ENCODE measurements at places on chromosomes 2 and 18.

DNA sequence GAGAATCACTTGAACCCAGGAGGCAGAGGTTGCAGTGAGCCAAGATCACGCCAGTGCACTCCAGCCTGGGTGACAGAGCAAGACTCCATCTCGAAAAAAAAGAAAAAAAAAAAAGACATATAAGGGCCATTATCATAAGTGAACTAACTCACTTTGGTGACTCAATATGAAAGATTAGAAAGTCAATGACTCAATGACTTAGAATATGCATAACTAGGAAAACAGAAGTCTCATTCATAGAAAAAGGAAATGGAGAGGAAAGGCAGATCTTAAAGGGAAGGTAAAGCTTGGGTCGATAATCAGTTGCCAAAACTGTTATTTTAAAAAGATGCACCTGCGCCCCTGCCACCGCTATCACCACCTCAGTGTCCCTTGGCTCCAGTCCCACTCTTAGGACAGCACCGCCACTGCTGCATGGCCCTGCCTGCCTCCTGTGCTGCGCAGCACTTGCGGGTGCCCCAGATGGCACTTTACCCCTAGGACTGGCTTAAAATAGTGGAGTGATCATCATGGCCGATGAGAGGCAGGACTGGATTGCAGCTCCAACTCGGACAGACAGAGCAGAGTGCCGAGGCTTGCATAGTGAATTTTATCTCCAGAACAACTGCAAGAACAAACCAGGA, 54.7 kb downstream of the INO80D start:
- DNase-seq = no peak

GRCh38 chr18:10405816-10406663, 48.4 kb upstream of the APCDD1 start:
- DNase-seq = no peak

DNA sequence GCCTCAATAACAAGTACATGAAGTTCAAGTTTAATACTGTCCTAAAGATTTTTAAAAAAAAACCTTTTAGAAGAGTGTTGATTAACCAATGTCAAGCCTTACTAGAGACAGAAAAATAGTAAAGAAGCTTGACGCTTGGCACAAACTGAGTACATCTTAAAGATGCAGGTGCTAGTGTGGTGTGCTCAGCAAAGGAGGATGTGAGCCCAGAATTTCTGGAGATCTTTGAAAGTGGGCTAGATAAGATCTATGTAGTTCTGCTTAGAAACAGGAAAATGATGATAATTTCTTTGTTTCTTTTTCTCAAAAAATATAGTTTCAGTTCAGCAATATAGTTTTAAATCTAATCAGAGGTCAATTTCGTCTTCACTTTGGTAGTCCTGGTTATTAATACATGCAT, 118.3 kb upstream of the KLHL14 start:
- no peak for DNase-seq

- DNase-seq = no peak
These were observed 6.5 kb upstream of the ARID5A start for GRCh38 chr2:96530144-96530430.

DNA sequence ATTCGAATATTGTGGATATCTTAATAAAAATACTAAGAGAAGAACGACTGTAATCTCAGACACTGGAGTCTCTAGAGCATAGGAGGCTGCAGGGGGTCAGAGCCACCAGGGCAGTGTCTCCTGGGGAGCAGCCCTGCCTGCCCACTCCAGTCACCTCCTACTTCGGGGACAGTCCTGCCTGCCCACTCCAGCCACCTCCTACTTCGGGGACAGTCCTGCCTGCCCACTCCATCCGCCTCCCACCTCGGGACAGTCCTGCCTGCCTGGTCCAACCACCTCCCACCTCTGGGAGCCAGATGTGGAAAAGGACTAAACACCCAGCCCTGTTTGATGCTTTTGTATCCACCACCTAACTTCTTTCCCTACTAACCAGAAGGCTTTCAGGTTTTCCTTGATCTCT, 350.1 kb upstream of the SMIM21 start:
- no peak for DNase-seq

DNA sequence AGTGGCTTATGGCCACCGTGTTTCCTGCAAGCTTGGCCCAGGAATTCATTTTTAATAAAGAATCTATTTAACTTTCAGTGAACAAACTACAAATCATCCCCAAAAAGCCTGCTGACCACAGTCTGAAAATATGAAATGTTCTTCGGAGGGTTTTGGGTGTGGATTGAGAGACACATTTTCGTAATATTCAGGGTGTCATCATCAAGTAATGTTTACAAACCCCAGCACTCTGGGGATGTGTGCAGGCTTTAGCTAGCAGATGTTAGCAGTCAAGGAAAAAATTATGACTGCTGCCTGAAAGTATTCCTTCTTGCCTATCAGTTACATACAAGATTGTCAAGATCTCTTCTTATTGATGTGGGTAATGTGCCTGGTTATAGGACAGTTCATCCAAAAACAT, 143.9 kb upstream of the FN1 start:
- no peak for DNase-seq

DNA sequence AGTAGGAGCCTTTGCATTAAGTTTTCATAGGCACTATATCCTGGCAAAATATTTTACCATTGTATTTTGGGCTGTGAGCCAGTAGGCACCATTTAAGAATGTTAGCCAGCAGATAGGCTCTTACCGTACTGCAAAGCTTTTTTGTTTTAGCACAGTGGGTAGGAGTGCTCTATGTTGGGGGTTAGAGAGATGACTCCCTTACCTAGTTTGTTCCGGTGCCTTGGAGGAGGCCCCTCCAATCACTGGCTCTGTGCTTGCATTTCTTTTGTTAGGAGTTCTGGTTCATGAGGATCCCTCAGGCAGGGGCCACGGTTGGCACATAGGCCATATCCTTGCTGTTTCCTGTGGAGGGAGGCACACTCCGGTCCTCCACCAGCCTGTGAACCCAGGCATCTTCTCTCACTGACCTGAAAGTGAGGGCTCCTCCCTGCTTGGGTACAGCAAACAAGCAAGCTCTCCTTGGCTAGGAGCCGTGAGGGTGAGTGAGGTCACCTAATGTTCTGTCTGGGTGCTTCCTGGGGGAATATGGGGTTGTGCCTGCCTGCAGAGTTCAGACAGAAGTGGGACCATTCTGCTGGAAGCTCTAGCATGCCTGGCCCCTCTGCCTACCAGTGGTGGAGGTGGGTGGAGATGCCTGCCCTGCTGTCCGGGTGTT, 29.8 kb downstream of the LTBP1 start:
- no peak for DNase-seq

GRCh38 chr2:171482308-171482707, 40.0 kb upstream of the CYBRD1 start:
- no peak for DNase-seq

- no peak for DNase-seq
These were observed 778 bp downstream of the MFSD2B start for GRCh38 chr2:24010477-24011249.

GRCh38 chr2:446303-446874, 158.5 kb upstream of the ALKAL2 start:
- DNase-seq = no peak

GRCh38 chr2:190506666-190507065, 27.9 kb downstream of the NEMP2 start:
- DNase-seq = no peak

- no peak for DNase-seq
These were observed 83.4 kb downstream of the TTC27 start for GRCh38 chr2:32711219-32711618.

DNA sequence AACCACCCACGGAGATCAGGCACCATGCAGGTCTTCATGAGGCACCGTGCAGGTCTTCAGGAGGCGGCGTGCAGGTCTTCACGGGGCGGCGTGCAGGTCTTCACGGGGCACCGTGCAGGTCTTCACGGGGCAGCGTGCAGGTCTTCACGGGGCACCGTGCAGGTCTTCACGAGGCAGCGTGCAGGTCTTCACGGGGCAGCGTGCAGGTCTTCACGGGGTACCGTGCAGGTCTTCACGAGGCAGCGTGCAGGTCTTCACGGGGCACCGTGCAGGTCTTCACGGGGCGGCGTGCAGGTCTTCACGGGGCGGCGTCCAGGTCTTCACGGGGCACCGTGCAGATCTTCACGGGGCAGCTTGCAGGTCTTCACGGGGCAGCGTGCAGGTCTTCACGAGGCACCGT, 350.4 kb upstream of the PKDCC start:
- DNase-seq = no peak

DNA sequence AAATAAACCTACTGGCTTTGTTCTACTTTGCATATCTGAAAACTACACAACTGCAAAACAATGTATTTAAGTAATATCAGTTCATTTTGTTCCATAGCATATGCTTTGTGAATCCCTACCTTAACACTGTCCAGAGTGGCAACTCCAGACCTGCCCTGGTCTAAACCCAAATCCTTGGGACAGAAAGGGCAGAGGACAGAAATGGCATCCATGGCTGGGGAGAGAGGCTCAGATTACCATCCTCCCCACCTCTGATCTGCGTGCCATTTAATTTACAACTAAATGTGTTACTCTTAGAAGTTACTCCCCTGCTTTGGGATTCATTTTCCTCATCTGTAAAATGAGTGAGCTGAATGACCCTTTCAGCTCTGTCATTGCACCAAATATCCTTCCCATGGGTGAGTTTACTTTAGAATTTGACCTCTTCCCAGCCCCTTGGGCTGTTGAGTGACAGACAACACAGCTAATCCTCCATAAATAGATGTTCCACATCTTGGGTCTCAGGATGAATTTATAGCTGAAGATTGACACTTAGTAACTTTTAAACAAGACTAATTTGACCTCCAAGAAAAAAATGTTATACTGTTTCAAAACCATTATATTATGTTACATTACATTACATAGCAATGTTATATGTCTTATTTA, 20.1 kb upstream of the NEB start:
- DNase-seq = no peak

- no peak for DNase-seq
These were observed 12.5 kb downstream of the INPP4A start for GRCh38 chr2:98457045-98457696.

- DNase-seq = no peak
These were observed 110.8 kb downstream of the SETBP1 start for GRCh38 chr18:44791520-44791919.

DNA sequence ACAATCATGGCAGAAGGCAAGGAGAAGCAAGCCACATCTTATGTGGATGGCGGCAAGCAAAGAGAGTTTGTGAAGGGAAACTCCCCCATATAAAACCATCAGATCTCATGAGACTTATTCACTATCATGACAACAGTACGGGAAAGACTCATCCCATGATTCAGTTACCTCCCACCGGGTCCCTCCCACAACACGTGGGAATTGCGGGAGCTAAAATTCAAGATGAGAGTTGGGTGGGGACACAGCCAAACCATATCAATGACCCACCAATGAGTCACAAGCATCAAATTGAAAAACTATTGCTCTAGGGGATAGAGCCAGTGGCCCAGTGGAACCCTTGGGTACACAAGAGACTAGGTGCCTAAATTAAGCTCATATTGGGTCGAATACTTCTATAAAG, 157.4 kb downstream of the FBXO15 start:
- no peak for DNase-seq

- DNase-seq = no peak
These were observed 131.1 kb upstream of the RIOK3 start for GRCh38 chr18:23321996-23322395.

DNA sequence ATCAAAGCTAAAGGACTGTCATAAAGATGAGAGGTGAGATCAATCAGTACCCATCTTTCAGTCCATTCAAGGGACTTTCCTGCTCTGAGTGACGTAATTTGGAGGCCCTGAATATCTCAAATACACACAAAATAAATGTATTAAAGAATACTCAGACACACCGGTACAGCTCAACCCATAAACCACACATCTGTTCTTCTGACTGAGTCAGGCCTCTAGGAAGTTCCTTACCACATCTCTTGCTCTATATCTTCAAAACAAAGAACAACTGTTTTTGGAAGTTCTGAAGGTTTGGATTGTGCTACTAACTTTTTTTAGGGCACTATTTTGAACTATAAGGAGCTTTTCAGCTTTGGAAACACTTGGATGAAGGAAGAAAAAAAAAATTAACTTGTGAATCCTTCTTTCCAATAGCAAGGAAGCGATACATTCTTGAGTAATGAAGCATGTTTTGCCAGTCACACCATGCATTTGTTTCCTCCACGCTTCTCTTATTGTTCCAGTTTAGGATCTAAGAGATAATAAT, 866.5 kb upstream of the VRK2 start:
- no peak for DNase-seq

DNA sequence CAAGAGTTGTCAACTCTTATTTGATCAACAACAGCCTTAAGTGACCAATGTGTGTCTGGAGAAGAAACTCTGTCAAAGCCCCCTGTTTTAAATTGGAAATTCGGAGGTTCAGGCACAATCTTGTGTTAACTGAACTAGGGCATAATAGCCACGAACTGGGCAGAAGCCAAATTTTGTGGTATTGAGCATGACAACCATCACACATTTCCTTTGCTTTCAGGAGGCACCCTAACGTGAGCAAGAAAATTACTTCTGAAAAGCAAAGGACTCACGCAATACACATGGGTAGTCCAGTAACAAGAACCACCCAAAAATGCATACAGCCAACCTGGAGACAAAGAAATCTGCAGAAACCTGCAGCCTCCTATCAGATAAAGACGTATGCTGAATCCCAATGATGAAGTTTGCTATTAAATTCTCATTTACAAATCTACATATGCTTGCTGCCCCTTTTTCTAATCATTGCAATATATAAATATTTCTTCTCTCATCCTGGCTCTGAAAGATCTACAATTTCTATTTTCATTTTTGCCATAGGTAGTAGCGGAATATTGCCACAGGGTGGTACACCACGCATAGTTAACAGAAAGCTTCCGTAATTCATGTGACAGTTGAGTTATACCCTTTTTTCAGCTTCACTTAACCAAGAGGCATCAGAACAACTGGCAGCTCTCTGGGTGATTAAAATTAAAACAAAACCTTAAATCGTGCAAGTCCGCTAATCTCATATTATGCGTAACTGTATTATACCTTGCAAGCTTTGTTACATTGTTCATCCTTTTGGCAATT, 495.8 kb downstream of the NRXN1 start:
- DNase-seq = no peak

DNA sequence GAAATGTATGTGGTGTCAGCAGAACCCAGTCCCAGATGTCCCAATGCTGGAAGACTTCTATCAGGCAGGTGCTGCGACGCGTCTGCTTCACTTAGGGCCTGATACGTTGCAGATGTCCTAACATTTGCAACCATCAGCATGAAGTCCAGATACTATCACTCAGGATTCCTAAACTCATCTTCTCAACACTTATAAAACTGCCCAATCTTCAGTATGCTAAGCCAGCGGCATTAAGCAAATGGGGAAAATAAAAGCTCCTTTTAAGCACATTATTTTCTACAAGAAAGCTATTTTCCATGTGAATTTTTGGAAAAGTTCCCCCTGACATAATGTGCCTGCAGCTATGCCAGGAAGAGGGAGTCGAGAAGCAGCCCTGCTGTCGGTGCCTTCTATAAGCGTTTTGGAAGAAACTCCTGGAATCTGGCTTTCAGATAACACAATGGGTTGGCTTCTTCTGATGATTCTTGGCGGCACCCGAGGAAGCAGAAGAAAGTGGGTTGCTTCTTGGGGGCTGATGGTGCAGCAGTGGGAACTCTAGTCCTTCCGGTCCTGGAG, 60.7 kb upstream of the ITGA6 start:
- DNase-seq = no peak

GRCh38 chr18:32346671-32347070, 124.0 kb downstream of the GAREM1 start:
- DNase-seq = no peak

- no peak for DNase-seq
These were observed 59.9 kb upstream of the EML6 start for GRCh38 chr2:54663424-54664030.

- no peak for DNase-seq
These were observed 107.7 kb downstream of the CD226 start for GRCh38 chr18:69840001-69840400.

- no peak for DNase-seq
These were observed 40.9 kb downstream of the STAT4 start for GRCh38 chr2:191109888-191110287.

- no peak for DNase-seq
These were observed 8.0 kb downstream of the ZEB2 start for GRCh38 chr2:144511937-144512336.
